ENCODE measurements at places on chromosomes 3 and 15.

- DNase-seq = no peak
Observed at GRCh38 chr15:66682865-66683264, 19.2 kb upstream of the SMAD6 start.

- no peak for DNase-seq
Observed at GRCh38 chr15:80679167-80679803, 15.8 kb upstream of the ABHD17C start.

DNA sequence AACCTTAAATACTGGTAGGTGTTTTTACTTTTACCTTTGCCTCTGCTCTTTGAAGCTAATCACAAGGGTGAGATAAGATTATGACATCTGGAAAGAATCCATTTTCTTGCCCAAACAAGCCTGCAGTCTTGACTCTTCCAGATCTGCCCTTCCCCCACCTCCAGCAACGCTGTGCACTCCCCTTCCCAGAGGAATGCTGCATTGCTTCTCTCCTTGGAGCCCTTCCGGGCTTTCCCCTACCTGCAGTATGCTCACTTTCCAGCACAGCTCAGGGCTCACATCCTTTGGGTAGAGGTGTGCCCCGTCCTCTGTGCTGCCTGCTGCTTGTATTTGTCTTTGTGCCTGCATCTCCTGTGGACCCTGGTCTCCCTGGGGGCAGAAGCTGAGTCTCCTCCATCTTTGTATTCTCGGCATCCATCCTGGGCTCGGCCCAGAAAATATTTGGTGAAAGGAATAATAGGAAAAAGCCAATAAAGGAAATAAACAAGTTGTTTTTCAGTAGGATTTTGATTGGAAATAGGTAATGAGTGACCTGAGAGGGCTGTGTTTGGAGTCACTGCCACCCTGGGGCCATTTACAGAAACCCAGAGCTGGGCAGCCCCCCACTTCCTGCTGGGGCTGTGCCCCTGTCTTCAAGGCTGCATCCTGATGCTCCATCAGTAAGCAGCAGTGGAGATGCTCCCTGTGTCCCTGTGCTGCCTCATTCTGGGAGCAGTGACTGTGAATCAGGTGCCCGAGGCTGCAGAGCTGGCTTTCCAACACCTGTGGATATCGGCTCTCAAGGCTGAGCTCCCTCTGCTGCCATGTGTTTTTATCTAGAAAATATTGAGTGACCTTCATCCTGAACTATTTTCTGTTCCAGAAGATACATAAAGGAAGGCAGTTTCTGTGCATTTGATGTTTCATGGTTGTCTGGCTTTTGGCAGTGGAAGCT lies 117.5 kb downstream of the EEFSEC start:
- DNase-seq = no peak

DNA sequence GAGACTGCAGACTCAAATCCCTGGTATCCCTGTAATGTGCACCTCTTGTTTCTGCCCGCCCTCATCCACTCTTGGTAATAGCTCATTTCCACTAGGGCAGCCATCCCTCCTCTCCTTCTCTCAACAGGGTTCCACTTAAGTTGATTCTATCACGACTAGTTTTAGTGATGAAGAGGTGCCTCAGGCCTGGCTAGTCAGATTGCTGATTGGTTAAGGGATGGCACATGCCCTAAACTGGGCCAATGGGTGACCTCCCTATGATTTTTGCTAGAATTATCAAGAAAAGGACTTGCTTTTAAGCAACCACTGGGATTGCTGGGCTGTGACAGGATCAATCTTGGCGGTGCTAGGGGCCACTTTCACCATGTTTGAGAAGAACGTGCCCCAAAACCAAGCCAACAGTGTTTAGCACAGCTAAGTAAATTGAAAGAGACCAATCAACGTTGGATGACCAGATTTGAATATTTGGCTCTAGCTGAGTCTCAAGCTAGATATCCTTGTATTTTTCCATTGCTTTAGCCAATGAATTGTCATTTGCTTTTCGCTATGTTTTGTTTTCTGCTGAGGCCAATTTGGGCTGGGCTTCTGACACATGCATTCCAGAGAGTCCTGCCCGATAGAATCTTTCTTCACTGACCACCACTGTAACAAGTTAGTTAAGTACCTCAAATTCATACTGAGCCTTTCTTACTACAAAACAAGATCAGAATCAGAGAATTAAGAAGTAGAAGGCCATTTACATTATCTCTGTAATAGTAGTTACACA lies 131.0 kb downstream of the PDZRN3 start:
- no peak for DNase-seq

- no peak for DNase-seq
Observed at GRCh38 chr3:164814106-164814505, 264.2 kb downstream of the SI start.

GRCh38 chr3:49255112-49255511 lies 21.9 kb downstream of the C3orf62 start:
- DNase-seq = no peak

DNA sequence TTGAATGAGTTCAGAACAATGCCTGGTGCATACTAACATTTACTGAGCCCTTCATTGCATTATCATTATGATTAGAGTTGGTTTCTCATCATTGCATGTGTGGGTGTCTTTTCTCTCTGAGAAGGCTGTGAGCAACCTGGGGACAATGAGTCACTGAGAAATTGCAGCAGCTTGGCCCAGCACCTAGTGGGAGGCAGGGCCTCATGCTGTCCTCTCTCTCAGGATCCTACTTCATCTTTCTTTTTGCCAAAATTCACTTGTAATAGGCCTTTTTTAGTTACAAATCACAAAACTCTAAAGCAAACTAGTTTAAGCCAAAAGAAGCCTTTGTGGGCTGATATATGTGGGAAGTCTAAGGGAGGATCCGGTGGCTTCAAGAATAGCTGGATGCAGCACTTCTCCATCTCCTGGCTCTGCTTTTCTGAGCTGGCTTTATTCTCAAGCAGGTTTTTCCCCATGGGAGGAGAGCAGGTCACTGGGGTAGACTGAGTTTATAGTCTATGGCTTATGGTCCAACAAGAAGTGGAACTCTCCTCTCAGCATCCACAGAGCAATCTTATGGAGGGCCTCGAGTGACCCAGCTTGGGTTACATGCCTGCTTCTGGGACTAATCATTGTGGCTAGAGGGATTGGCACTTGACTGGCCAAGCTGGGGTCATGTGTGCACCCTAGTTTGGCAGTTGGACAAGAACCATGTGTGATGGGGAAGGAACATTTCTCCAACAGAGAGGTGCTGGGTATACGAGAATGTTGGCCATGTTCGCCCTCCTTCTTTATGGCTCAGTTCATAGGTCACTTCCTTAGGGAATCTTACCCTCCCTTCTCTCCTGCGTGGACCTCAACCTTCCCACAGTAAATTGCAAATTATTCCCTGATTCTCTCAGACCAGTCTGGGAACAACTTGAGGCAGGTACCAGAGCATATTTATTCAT lies 8.7 kb upstream of the CAMK1 start:
- DNase-seq = peak; percentile 33

DNA sequence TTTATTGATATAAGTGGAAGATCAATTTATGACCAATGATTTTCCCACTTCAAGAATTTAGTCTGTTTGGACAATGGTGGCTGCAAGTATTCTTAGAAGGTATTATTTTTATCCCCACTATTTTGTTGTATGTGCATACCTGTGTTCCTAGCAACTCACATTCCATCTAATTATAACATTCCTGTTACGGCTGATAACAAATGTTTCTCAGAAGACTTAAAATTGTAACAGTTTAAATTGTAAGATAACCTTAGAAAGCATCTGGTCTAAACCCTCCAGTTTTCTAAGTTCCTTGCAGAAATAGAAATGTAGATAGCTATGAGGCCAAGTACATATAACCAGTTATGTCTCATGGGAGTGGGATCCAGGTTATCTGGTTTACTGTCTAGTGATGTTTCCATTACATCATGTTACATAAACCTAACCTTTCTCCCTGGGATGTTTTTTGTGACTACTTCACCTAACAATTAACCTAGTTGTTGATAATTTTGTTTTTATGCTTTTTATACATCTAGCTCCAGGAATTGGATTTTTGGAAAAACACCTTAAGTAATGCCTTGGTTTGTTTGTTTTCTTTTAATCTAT lies 11.1 kb upstream of the MFN1 start:
- no peak for DNase-seq

- DNase-seq = no peak
Observed at GRCh38 chr15:66456211-66456610, 41.4 kb downstream of the SNAPC5 start.

DNA sequence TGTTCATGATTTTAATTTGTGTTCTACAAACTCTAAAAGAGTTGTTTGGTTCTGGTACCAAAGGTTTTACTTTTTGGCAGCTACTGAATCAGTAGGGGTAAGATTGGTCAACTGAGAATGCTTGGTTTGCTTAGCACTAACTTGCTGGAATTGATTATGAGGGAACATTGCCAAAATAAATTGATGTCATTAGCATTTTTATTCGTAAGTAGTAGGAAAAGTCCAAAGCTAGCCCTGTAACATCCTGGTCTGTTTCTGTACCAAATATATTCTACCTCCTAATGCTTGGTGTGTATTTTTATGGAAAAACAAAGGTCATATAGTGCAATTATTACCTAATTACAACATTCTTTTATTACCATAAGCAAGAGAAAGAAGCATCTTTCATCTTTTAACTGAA lies 35.9 kb upstream of the KPNA4 start:
- no peak for DNase-seq

DNA sequence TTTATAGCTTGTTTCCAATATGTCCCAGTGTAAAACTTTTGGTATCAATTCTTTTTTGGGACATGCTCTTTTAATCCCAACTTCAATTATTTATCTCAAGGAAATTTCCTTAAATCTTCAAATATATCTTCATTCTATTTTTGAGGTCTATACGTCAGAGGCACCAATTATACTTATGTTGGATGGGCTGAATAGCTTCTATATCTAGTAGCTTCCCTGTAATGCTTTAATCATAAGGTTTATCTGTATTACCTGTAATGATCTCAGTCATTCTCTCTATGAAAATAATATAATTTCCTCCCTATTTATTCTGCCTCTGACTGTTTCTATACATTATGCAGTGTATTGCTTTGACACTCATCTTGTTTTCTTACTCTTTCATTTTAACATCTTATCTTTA lies 29.9 kb upstream of the MCCC1 start:
- DNase-seq = no peak

GRCh38 chr3:123075359-123075758 lies 8.5 kb downstream of the PDIA5 start:
- DNase-seq = no peak

GRCh38 chr3:100532411-100532810 lies 40.0 kb downstream of the TMEM45A start:
- DNase-seq = no peak

DNA sequence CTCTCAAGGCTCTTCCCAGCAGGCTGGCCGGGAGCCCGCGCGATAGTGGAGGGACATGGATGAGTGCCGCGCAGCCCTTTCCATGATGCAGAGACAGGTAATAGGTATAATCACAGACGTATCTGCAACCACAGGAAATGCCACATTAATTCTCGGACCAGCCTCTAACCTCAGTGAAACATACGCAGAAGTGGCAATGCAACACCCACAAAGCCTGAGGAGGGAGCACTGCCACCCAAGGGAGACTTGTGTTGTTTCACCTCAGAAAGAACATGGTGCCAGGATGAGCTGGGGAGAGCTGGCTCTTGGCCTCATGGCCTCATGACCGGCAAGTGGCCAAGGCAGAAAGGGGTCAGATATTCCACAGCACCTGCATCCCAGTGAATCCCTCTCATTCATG lies 39.0 kb downstream of the PGPEP1L start:
- no peak for DNase-seq

- DNase-seq = no peak
Observed at GRCh38 chr3:46968783-46969428, 7.6 kb downstream of the CCDC12 start.

DNA sequence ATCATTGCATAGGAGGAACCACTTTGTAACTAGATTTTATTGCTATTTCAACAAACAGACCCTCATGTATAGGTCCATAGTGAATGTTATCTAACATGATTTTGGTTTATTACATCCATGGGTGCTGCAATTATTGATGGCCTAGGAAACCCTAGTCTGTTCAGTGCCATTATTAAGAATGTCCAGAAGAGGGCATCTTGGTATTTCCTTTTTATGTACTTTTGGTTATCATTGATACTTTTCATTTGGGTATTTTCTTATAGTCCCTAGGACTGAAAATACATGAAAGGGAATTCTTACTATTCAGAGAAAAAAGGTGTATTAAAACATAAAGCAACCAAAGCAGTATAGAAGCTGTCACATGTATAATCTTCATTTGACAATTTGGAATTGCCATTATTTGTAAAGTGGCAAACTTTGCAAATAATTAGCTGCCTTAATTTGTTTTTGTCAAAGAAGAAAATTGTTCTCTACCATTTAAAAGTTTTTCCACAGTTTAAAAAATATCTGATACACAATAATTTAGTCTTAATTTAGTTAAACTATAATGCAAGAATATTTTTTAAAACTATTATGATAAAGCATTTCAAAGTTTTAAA lies 48.7 kb downstream of the CNOT10 start:
- DNase-seq = no peak

- no peak for DNase-seq
Observed at GRCh38 chr15:69704229-69704628, 251.6 kb downstream of the RPLP1 start.

DNA sequence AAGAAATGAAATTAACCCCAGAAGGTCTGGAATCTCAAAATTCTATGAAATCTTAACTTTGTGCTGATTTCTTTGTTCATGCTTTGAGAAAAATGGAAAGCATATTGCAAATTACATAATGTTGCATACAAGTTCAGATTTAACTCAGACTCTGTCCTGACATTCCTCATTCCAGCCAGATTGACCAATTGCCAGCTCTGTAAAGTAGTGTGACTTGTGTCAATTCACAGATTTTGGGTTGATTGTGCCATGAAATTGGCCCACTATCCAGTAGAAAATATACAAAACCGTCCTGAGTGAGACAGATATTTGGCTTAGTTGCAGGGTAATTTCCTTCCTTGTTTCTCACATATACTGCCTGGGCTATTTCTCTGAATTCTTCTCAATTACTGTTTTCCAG lies 1312.6 kb downstream of the ROBO1 start:
- DNase-seq = no peak

DNA sequence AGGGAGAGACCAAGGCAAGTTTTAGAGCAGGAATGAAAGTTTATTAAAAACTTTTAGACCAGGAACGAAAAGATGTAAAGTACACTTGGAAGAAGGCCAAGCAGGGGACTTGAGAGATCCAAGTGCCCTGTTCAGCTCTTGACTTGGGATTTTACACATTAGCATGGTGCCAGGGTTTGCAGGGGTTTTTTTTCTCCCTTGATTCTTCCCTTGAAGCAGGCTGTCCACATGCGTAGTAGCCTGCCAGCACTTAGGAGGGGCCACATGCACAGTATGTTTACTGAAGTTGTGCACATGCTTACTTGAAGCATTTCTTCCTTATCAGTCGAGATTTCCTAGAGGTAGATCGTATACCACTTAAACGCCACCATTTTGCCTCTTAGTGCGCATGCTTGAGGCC lies 277.5 kb upstream of the AGTR1 start:
- DNase-seq = no peak

- DNase-seq = no peak
Observed at GRCh38 chr3:100044369-100044768, 69.9 kb downstream of the FILIP1L start.

- DNase-seq = no peak
Observed at GRCh38 chr15:73183071-73183470, 130.8 kb downstream of the NEO1 start.

Data from NK-92 treated with Interleukin-12 subunit alpha and Interleukin-12 subunit beta, amount 100 ng/mL, for 24 hours (cell line).